ENCODE measurements at places on chromosomes 11 and 22.

GRCh38 chr11:57323167-57323854 lies 1.4 kb downstream of the TNKS1BP1 start:
- peak; percentile 54 for DNase-seq

GRCh38 chr11:67280788-67281551 lies 8.1 kb upstream of the ANKRD13D start:
- DNase-seq = no peak

GRCh38 chr11:72326151-72326848 lies 82.3 kb upstream of the PHOX2A start:
- DNase-seq = peak; percentile 45

DNA sequence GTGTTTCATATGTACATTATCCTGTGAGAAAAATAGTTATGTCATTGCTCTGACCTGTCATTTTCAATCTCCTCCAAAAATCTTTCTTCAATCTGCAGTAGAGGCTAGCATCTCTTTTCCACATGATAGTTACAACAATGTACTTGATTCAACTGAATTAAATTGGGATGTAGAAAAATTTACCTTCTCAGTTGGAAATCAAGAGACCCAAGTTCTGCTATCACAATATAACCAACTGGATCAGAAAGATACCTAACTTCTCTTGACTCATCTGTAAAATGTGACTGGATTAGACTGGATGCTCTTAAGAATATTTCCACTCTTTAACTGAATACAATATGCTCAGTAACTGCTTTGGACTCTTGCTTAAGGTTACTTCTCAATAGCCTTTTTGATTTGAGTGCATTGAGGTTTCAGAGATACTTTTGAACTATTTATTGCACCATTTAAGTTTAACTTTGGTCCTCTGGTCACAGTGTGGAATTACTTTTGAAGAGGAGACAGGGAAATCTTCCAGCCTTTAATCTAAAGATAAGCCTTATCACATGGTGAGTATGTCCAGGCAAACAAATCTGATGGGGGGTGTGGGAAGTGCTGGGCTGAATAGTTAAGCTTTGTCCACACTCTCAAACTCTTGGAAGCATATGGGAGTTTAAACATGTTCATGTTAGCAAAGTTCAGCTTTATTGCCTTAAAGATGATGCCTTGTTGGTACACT lies 82.3 kb downstream of the YAP1 start:
- DNase-seq = no peak

GRCh38 chr11:122007601-122008071 lies 108.4 kb downstream of the BLID start:
- peak; percentile 73 for DNase-seq

GRCh38 chr22:23220485-23221350 lies 40.4 kb downstream of the BCR start:
- DNase-seq = peak; percentile 79
